Caco-2 (cell line): ENCODE measurements at places on chromosomes 12 and 14. TPM values are rescaled to one million over a fixed set of nuclear protein-coding genes. Genes with fewer than 3 reads are reported as not detected.

KRT81 gene
- 0.28 and 0.45 TPM in 2 replicates for total RNA-seq

TAS2R13 gene
- total RNA-seq: 1.6 and 2.0 TPM in 2 replicates

DNA sequence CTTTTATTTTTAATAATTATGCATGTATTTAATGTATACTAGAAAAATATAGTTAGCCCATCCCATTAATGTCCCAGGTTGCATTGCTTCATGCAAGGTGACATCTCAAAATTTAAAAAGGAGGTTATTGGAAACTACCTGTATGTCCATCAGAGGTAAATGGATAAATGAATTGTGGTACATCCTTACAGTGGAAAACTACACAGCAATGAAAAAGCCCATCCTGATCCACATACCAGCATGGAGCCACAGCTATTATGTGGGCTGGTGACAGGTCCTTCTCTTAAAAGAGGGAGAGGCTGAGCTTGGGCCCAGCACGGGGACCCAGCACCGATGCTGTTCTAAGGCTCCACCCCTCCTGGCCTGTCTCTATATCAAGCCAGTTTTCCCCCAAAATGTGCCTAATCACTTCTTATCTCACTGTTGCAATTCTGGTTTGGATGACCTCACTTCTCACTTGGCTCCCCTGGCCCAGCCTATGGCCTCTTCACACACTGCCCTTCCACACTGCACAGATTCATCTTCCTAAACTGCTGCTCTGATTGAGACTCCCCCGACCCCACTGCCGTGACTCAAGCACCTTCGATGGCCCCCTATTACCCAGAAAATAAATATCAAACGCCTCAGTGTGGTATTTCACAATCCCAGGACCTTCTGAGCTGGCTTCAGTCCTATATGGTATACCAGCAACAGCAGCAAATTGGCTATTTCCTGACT lies 97.1 kb upstream of the NCOR2 start:
- no peaks in the 10 kb centered on the region for H3K36me3 ChIP-seq
- peaks cover 20% of the 10 kb centered on the region for H3K4me1 ChIP-seq
- peak overlapping the region; percentile 50 for H3K27ac ChIP-seq

GRCh38 chr12:93080994-93081809 lies 152.1 kb upstream of the EEA1 start:
- H3K27me3 ChIP-seq: no peaks in the 10 kb centered on the region
- peak; percentile 86 for DNase-seq
- no peak overlapping the region for H3K4me3 ChIP-seq
- H3K4me1 ChIP-seq: peaks cover 51% of the 10 kb centered on the region

- H3K36me3 ChIP-seq: no peaks in the 10 kb centered on the region
- H3K4me3 ChIP-seq: no peak overlapping the region
- H3K4me1 ChIP-seq: peaks cover 30% of the 10 kb centered on the region
- no peaks in the 10 kb centered on the region for H3K27me3 ChIP-seq
These were observed 6.4 kb upstream of the PTMS start for GRCh38 chr12:6759741-6760140.

DNA sequence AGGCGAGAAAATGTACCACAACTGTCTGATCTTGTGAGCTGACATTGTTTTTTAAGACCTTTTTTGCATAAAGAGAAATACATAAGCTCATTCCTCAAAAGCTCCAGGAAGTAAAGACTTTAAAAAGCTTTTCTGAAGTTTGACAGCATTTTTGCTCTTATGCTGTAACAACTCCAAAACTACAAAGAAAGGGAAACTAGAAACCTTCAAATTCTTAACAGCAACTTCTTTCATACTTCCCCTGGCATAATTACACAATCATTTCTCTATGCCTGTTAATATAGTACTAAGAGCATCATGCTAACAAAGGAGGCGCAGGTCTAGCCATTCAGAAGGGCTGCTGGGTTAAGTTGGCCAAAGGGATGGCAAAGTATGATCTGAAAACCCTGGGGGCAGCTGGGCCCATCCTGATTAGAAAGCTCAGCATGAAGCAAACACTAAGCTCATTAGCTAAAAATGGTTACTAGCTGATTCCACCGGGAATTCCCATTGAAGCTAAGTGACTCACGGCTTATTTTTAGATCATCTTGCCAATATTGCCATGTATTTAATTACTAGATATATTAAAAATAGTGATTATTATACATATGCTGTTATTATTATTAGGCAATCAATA lies 26.1 kb upstream of the ANP32D start:
- H3K4me3 ChIP-seq: no peak overlapping the region
- H3K27me3 ChIP-seq: no peaks in the 10 kb centered on the region
- H3K36me3 ChIP-seq: no peaks in the 10 kb centered on the region

DNA sequence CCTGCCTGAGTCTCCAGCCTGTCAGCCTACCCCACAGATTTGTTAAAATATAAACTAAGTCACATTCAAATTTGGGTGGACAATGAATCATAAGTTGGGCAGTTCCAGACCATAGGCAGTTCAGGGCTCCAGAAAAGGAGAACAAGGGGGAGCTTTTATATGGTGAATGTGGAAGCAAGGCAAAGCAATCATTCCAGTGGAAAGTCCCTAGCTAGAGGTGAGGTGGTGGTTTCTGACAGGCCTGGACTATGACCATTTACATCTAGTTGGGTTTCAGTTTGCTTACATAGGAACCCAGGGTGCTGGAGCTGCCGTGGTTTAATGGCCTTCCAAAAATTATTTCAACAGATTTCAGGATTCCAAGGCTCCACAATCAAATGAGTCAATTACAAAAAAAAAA lies 207.3 kb downstream of the AEBP2 start:
- no peaks in the 10 kb centered on the region for H3K27me3 ChIP-seq
- no peak overlapping the region for H3K4me3 ChIP-seq
- no peaks in the 10 kb centered on the region for H3K36me3 ChIP-seq
- no peak for DNase-seq
- no peaks in the 10 kb centered on the region for H3K4me1 ChIP-seq

- H3K36me3 ChIP-seq: no peaks in the 10 kb centered on the region
- peaks cover 47% of the 10 kb centered on the region for H3K4me1 ChIP-seq
- H3K27ac ChIP-seq: peak overlapping the region; percentile 92
- no peak overlapping the region for H3K4me3 ChIP-seq
- no peak for DNase-seq
- no peaks in the 10 kb centered on the region for H3K27me3 ChIP-seq
These were observed 80.1 kb downstream of the SSPN start for GRCh38 chr12:26275313-26276131.
